ENCODE measurements at places on chromosomes 11 and 22. TPM values are rescaled to one million over a fixed set of nuclear protein-coding genes. Genes with fewer than 3 reads are reported as not detected.

The OR5F1 gene
- not detected for total RNA-seq

The DGAT2 gene
- total RNA-seq, result 60.5 TPM

The KRTAP5-9 gene
- not detected for total RNA-seq

DNA sequence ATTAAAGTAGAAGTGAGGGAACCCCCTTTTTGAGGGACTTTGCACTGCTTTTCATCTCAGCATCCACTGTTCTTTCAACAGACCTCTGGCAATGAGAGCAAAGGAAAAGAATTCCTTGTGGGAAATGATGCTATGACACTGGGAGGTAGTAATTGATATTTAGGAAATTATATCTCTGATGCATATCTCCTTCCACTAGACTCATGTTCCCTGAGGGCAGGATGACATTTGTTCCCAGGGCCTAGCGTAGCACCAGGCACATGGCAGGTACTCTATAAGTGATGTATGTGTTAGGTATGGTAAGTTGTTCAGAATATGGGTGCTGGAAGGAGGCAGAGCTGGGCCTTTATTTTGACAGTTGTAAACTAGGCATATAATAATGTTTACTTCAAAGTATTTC lies 142.9 kb downstream of the CCDC81 start:
- DNase-seq, result no peak

DNA sequence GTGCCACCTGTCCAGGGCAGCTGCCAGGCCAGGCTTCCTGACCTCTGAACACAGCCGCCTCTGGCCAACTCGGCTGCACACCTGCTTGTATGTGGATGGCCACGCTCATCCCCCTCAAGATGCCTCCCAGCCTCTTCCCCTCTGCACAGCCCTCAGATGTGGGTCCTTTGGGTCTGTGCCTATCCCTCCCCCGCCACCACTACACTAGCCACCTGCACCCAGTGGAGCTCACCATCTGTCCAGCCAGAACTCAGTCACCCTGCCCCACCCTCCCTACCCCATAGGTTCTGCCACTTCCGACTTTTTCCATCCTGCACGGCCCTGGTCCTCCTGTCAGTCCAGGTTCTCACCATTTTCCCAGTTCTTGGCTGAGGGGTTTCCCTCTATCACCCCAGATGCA lies 44.6 kb downstream of the PHF21B start:
- no peak for DNase-seq

The MMP8 gene
- 0.37 TPM for total RNA-seq

DNA sequence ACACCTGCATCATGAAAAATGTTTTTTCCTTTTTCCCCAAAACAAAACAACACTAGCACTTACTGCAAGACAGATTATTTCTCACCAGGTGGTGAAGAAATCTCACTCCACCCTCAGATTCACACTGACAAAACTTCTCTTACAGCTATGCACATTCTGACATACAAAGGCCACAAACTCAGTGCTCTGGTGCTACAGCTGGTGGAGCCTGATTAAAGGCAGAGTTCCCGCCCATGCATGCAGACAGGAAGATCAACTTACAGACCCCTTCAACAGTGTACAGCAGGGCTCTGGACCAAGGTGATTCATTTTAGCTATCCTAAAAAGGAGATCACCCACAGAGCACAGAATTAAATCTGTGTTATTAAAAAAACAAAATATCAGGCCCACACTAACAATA lies 112.6 kb downstream of the CADM1 start:
- no peak for DNase-seq

DNA sequence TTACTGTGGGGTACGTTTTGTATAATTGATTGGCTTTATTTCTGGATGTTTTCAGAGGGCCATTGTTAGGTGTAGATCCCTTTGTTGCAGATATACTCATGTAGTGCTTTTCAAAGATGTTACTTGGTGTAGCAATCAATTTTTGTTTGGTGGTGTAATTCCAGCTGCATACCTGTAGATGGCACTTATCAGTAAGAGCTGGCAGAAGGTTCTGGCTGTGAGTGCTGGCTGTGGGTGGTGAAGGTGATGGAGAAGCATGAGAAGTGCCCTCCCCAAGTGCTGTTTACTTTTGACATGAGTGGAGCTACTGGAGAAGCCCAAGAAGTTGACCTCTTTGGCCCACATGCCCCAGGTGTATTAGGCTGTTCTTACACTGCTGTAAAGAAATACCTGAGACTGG lies 1074.9 kb downstream of the FAM181B start:
- peak; percentile 33 for DNase-seq

- no peak for DNase-seq
Observed at GRCh38 chr22:45946805-45947600, 30.0 kb downstream of the WNT7B start.

DNA sequence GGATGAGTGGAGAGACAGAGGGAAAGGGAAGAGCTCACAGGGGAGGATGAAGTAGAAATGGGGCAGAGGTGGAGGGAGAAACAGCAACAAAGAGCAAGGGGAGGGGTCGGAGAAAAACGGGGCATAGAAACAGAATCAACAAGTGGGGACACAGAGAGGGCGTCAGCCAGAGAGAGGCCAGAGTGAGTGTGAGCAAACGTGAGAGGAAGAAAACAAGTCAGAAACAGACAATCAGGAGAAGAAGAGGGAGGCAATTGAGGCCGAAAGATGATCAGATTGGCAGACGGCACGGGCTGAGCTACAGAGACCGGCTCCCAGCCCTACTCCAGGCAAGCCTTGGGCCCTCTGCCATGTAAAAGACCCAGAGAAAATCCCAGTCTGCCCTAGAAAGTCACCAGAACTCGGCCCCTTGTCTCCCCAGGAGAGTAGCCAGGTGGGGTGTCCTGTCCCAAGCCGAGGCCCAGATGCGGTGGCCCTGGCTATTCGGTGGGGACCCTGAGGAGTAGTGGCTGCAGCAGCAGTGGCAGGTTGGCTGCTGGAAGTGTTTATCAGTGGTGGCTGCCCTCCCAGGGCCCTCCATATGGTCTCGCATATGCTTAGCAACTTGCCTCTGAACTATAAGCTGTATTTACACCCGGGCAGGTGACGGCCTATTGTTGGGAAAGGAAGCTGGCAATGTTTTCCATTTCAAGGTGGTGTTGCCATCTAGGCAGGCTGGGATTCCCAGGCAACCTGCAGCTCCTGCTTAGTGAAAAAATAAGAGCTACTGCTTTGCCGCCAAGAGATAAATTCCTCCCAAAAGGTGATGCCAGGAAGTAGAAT lies 14.8 kb upstream of the TSPAN18 start:
- no peak for DNase-seq

DNA sequence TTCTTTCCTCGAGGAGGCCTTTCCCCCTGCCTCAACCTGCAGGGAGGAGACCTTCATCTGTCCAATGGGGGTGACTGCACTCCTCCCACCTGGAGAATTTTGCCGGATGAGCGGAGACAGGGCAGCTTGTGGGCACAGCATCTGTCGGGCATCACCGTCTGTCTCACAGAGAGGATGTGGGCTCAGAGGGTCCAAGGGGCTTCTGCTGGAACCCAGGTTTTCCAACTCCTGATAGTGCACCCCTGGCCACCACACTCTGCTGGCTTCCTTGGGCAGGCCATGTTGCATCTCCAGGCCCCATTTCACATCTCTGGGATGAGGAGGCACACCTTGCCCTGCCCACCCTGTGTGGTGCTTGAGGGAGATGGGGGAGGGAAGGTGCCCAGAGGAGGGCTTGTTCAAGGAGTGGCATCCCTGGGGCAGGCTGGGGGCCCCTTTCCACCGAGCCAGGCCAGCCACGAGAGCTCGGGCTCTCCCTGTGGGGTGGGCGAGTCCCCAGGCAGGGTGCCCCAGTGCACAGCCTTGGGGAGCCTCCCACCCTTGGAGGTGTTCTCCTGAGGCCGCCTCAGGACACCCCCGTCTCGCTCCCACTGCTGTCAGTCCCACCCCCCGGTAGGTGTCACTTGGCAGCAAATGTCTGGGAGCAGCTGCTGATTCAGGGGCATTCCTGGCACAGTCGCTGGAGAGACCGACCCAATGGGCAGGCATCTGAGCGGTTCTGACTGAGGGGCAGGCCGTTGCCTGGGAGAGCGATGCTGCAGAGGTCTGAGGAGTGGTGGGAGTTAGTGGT lies 84.2 kb downstream of the MORC2 start:
- DNase-seq, result no peak

GRCh38 chr11:126127898-126128297 lies 65.2 kb upstream of the CDON start:
- DNase-seq, result no peak

The OR51B5 gene
- total RNA-seq, result 0.20 TPM

The B3GAT1 gene
- 0.17 TPM for total RNA-seq

The TRIM29 gene
- 11.2 TPM for total RNA-seq

DNA sequence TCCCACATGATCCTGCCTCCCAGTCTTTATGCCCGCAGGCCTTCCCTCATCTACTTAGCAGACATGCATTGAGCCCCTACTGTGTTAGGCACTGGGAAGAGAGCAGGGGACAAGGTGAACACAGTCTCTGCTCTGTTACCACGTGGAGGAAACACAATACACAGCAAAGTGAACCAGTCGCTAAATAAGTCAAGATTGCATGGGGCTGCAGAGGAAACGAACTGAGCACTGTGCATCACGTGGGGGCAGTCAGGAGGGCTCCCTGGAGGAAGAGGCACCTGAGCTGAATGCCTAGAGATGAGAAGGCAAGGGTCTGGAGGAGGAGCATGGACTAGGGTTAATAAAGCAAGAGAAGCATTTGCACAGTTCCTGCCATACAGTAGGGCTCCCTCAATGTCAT lies 102.7 kb downstream of the MN1 start:
- DNase-seq, result no peak

GRCh38 chr11:88231894-88232482 lies 56.7 kb upstream of the RAB38 start:
- DNase-seq, result peak; percentile 45

DNA sequence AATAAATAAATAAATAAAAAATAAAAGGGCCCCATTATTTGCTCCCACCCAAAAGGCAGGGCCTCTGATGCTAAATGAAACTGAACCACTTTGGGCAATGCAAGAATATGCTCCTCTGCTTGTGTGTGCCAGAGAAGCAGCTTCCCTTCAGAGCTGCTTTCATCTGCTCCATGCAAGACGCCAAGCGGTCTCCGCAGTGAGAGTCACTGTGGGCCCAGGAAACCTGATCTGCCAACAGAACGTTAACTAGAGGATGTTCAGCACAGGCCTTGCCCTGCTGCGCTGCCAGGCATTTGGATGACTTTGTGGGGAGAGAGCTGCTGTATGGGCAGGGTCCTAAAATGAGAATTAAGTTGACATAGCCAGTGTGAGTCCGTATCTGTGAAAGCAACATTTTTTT lies 43.7 kb upstream of the APOA1 start:
- DNase-seq, result no peak

GRCh38 chr11:20457001-20457799 lies 69.7 kb downstream of the PRMT3 start:
- DNase-seq, result no peak

- no peak for DNase-seq
Observed at GRCh38 chr11:62726156-62726914, 922 bp downstream of the HNRNPUL2 start.

GRCh38 chr22:22748297-22748743 lies 103.9 kb downstream of the GGTLC2 start:
- DNase-seq, result peak; percentile 65

The NRIP3 gene
- total RNA-seq, result 3.2 TPM

- DNase-seq, result no peak
Observed at GRCh38 chr22:31841078-31841827, 87.4 kb downstream of the DEPDC5 start.

DNA sequence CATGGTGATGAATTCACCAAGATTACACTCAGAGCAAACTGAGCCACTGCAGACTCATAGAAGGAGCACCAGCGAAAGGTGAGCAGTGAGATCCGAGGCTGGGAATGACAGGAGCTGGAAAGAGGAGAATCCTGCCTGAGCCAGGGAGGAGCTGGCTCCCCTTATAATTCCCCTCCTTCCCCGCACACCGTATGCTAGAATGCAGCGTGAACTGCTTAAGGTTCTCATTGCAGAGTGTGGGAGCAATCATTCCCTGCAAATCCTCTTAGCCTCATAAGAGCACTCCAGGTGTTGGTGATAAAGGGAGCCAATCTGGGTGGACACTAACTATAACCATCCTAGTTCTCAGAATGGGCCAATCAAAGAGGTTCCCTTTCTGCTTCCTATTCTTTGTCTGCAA lies 127.6 kb upstream of the TEAD1 start:
- no peak for DNase-seq

The CYP2R1 gene
- 25.6 TPM for total RNA-seq

GRCh38 chr11:74283580-74284180 lies 27.8 kb downstream of the P4HA3 start:
- no peak for DNase-seq

GRCh38 chr11:75275581-75275980 lies 35.0 kb downstream of the TPBGL start:
- DNase-seq, result no peak

- DNase-seq, result no peak
Observed at GRCh38 chr11:12237381-12237784, 127.0 kb downstream of the MICAL2 start.

- peak; percentile 75 for DNase-seq
Observed at GRCh38 chr22:50473855-50474671, 772 bp downstream of the SBF1 start.

- no peak for DNase-seq
Observed at GRCh38 chr11:69099180-69099579, 50.4 kb downstream of the TPCN2 start.

GRCh38 chr22:25027959-25028840 lies 75.7 kb downstream of the KIAA1671 start:
- DNase-seq, result peak; percentile 49

The YPEL1 gene
- total RNA-seq, result 1.9 TPM

GRCh38 chr11:125559888-125560287 lies 9.4 kb upstream of the EI24 start:
- DNase-seq, result no peak

The GAB4 gene
- not detected for total RNA-seq

GRCh38 chr22:17913801-17914347 lies 110.5 kb downstream of the MICAL3 start:
- no peak for DNase-seq

DNA sequence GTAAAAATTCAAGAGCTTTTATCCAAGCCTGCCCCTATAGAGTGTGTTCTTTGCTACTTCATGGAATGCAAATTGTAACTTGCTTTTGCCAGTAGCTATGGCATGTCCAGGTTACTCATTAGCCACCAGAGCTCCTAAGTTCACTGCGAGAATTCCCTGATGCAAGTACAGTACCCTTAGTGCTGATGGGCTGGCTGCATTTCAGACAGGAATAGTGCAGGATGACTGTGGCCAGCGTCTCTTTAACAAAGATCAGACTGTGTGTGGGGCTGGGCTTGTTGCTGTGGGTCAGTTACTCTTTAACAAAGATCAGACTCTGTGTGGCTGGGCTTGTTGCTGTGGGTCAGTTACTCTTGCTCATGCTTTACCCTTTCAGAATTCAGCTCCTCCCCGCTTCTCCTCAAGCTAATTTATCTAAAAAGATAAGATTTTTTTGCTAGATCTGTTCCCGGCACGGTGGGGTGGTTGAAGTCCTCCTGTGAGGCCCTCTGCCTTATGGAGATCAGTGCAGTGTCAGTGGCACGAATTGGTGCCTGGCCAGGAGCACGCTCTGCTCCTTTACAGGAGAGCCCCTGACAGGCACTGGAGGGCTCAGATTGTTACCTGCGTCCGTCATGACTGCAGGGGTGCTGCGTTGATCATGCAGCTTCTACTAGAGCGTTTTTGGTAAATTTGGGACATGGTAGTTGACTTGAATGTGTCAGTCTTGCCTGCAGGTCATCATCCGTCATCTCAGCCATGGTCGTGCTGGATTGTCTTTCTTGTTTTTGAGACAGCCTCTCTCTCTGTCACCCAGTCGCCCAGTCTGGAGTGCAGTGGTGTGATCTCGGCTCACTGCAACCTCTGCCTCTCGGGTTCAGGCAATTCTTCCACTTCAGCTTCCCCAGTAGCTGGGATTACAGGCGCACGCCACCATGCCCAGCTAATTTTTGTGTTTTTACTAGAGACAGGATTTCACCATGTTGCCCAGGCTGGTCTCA lies 27.0 kb downstream of the AP2A2 start:
- DNase-seq, result peak; percentile 87

GRCh38 chr11:212150-213100 lies 4.9 kb downstream of the RIC8A start:
- DNase-seq, result no peak

The ALDH3B2 gene
- 2.5 TPM for total RNA-seq
